ENCODE measurements at places on chromosomes 13 and 19. TPM values are rescaled to one million over a fixed set of nuclear protein-coding genes. Genes with fewer than 3 reads are reported as not detected.

ACP5 gene
- total RNA-seq, result 61.9 TPM

ZNF569 gene
- total RNA-seq, result 0.61 TPM

SYNE4 gene
- 0.57 TPM for total RNA-seq

TNNT1 gene
- 5.1 TPM for total RNA-seq

STOML3 gene
- total RNA-seq, result not detected

SIGLEC12 gene
- total RNA-seq, result not detected

IFNL1 gene
- total RNA-seq, result not detected

ZNF177 gene
- not detected for total RNA-seq

SLC17A7 gene
- total RNA-seq, result 0.13 TPM

ZNF728 gene
- total RNA-seq, result 1.7 TPM

ELANE gene
- total RNA-seq, result not detected

FGF14 gene
- 0.13 TPM for total RNA-seq

C19orf81 gene
- not detected for total RNA-seq

TMEM59L gene
- total RNA-seq, result 2.7 TPM

DEDD2 gene
- 30.2 TPM for total RNA-seq

ZNF264 gene
- 22.8 TPM for total RNA-seq

LILRB1 gene
- not detected for total RNA-seq

NXNL1 gene
- total RNA-seq, result not detected

TNNI3 gene
- total RNA-seq, result not detected

FUZ gene
- 13.7 TPM for total RNA-seq

ZNF20 gene
- 3.2 TPM for total RNA-seq

ADM5 gene
- total RNA-seq, result 0.91 TPM

KLK12 gene
- total RNA-seq, result 213 TPM

KXD1 gene
- 72.5 TPM for total RNA-seq

GPC5 gene
- total RNA-seq, result not detected

PSG1 gene
- total RNA-seq, result not detected

C19orf18 gene
- 0.44 TPM for total RNA-seq

KLK14 gene
- total RNA-seq, result not detected

CPB2 gene
- not detected for total RNA-seq

SIGLEC11 gene
- total RNA-seq, result not detected

FXYD3 gene
- 599 TPM for total RNA-seq

GADD45GIP1 gene
- 59.7 TPM for total RNA-seq

BST2 gene
- total RNA-seq, result 35.1 TPM

DNAAF3 gene
- total RNA-seq, result 1.7 TPM

CYP4F2 gene
- total RNA-seq, result not detected

VSTM1 gene
- total RNA-seq, result not detected

MAMSTR gene
- not detected for total RNA-seq

PRSS57 gene
- total RNA-seq, result not detected

POSTN gene
- 2.1 TPM for total RNA-seq

HSD17B14 gene
- total RNA-seq, result not detected

FFAR3 gene
- total RNA-seq, result not detected

OLFM4 gene
- total RNA-seq, result not detected

F7 gene
- not detected for total RNA-seq

TLE6 gene
- total RNA-seq, result 3.3 TPM

SGCG gene
- total RNA-seq, result not detected

ZNF121 gene
- 23.7 TPM for total RNA-seq

ELSPBP1 gene
- not detected for total RNA-seq

CEACAM16 gene
- not detected for total RNA-seq

ZNF763 gene
- 2.6 TPM for total RNA-seq

CHMP2A gene
- total RNA-seq, result 76.5 TPM

TMEM38A gene
- total RNA-seq, result 5.6 TPM

IGSF23 gene
- total RNA-seq, result not detected

DCLK1 gene
- 9.1 TPM for total RNA-seq

KLK4 gene
- not detected for total RNA-seq

RGL3 gene
- total RNA-seq, result 0.22 TPM

ZNF486 gene
- total RNA-seq, result 3.8 TPM

PABPC3 gene
- total RNA-seq, result 0.12 TPM

ZNF28 gene
- 4.0 TPM for total RNA-seq
